ENCODE measurements at places on chromosomes 5 and 9. TPM values are rescaled to one million over a fixed set of nuclear protein-coding genes. Genes with fewer than 3 reads are reported as not detected.

SURF4 gene
- 127 TPM for total RNA-seq

- no peak for DNase-seq
These were observed 264.0 kb upstream of the TRIM32 start for GRCh38 chr9:116423149-116423548.

DNA sequence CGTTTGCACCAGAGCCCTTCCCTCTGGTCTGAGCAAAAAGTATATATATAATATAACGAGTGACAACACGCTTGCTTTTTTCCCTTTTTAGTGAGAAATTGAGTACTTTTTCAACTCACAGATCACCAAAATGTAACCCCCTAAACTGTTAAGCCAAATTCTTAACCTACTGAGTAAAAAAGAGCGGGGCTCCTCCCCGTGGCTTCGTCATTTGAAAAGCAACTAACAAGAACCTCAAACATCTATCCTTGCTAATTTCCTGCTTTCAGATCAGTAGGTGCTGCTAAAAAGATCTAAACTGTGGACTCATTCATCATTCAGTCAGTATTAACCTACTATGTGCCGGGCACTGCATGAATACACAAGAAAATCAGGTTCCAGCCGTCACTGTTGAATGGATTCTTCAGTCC, 1.0 kb upstream of the PTBP3 start:
- no peak for DNase-seq

DNA sequence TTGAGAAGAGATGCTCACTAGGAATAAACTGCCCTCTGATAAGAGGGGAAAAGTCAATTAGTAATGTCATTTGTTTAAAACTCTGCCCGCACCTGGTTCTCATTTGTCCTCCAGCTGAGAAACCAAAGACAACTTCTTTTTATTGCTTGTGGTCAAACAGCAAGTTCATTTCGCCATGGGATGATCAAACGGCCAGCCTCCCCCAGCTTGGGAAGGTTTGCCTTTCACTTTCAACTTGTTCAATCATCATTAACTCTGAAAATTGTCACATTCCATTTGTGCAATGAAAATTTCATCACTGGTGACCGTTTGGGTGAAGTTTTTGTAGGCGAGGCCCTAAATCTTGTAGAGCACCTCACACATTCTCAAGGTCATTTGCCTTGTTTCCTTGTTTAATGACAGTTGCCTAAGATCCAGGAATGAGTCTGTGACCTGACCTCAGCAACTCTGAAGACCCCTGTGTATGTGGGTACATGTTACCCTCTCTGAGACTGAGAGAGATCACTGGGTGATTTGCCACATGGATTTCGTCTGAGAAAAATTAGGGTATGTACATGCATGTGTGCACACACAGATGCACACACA, 117.7 kb downstream of the MARCHF3 start:
- no peak for DNase-seq

GRCh38 chr5:110784901-110785300, 46.1 kb downstream of the SLC25A46 start:
- no peak for DNase-seq

DNA sequence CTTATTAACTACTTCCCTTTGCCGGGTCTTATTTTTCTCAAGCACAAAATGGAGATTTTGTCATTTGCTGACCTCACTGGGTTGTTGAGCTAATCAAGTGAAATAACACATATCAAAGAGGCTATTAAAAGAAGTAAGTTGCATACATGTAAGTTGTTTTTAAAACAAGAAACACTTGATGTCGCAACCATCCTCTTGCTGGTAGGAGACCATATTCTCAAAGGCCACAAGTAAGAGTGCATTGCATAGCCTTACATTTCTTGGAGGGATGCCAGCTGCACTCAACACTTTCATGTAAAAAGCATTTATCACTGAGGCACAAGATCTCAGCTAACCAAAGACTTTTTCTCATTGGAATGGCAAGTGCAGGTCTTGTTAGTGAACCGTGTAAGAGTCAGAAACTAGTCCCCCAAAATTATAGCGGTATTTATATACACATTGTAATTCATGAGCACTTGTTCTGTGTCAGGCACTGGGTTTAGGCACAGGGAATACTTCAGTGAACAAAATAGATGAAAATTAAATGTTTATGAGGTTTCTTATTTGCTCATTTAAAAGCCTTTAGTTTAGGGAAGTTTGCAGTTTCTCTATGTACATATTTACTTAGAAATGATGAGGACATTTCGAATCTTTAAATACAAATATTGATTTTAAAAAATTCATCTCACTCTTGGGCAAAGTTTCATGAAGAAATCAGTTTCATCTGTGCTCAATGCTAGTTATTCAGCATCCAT, 72.0 kb downstream of the ZFAND5 start:
- no peak for DNase-seq

DNA sequence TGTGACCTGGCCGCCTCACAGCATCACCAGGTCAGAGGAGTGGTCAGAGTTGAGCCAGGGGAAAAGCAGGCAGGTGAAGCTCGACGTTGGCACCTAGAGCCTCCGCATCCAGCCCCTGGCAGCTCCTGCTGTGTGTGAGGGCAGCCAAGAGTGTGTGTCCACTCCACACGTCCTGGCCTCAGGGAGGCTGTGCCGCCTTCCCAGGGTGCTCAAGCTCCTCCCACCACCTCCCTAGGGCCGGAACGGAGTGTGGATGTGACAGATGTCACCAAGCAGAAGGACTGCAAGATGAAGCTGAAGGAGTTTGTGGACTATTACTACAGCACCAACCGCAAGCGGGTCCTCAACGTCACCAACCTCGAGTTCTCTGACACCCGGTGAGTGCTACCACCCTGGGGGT, 72.5 kb downstream of the PHF2 start:
- DNase-seq = no peak

DNA sequence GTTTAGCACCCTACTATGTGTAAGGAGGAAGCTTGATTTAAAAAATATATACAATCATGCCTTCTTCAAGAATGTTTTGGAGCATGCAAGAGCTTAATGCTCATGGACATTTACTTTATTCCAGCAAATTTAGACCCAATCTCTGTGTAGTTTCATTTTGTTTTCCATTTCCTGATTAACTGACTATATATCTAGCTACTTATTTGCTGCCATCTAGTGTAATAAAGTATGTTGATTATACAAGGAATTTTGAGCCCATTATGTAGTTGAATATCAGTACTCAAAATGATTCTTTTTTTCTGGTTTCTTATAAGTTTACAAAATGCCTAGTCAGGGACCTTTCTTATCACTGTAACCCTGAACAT, 100.0 kb upstream of the CCDC152 start:
- no peak for DNase-seq

Data from left cardiac atrium (tissue), 4 donors.